Right ventricle myocardium inferior (tissue), 1 donor: ENCODE measurements at places on chromosomes 3 and 15. TPM values are rescaled to one million over a fixed set of nuclear protein-coding genes. Genes with fewer than 3 reads are reported as not detected.

DNA sequence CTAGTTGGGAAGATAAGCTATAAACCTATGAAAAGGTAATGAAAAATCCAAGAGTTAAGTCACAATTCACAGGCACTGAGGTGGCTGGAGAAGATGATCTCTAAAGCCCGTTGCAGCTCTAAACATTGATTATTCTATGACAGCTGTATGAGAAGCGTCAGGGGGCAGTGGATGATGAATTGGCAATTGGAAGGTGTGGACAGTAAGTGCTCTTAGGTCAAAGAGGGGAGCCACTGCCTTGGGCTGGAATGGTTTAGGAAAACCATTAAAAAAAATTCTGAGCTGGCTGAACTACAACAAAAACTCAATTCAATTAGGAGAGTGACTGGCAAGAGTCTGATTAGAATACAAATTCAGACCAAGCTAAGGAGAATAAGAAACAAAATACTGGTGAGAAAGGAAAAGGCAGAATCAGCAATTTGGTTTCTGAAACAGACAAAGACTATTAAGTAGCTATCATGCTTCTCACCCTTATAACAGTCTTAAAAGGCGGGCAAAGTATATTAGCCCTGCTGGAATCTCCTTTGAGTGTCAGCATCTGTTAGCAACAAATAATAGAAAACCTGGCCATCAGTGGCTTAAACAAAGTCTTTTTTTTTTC lies 8.8 kb upstream of the NMD3 start:
- DNase-seq, result no peak

- no peak for DNase-seq
Observed at GRCh38 chr3:183637106-183637486, 1.7 kb downstream of the KLHL24 start.

GRCh38 chr15:66599536-66600239 lies 33.9 kb upstream of the LCTL start:
- no peak for DNase-seq

DNA sequence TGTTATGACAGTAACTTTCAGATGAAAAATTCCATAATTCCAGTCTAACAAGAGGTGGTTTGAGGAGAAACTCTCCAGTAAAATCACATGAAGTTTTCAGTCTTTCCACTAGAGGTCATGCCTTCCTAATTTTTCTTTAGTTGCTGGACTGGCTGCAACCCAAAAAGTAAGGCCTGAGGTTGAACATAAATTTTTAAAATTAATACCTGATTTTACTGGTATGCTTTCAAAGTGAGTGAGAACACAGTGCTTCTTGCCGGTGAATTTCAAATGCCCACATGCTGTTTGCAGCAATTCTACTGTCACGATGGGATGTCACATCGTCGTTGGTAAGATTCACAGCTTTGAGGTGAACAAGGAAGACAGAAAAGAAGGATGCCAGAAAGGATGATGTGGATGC lies 89.0 kb upstream of the FGF12 start:
- DNase-seq, result no peak

GRCh38 chr15:61798631-61799030 lies 261.6 kb downstream of the VPS13C start:
- no peak for DNase-seq

DNA sequence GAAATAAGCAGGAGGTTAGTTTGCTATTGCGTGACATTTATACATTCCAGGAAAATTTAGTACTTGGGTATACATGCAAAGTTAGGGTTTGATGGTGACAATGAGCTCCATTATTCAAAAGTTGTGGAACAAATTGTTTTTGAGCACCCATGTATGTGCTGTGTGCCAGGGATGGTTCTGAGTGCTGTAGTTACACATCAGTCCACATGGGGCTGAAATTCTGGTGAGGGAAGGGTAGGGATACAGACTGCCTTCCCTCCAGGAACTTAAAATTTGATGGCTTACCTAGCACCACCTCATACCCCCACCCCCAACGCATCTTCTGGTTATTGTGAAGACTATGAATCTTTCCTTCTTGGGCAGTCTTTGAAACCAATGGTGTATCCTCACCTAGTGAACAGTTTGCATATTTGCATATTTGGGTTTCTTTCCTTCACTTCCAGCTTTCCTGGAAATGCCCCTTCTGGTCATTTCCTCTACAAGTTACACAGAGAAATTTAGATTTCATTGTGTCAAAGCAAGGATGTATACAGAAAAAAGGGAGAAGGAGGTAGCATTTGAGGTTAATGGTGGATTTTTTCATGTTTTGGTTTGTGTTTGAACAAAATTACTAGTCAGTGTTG lies 222.0 kb upstream of the IL12A start:
- DNase-seq, result no peak

DNA sequence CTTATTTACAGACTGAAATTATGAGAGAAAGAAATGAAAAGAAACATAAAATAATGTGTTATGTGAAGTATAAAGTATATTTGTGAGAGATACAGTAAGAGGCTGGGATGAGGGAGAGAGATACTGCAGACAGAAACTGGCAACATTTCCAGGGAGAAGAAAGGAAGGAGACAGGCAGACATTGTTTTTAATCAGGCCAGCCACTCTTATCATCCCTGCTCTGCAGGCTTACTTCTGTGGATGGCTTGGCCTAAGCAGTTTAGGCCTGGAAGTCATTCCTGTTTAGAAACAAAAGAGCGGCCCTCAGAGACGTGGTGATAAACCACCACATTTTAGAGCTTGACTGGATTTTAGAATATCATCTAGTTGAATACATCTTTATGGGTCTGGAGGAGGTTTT lies 12.4 kb downstream of the PCCB start:
- no peak for DNase-seq

GRCh38 chr3:185976977-185977678 lies 39.3 kb upstream of the TRA2B start:
- peak; percentile 87 for DNase-seq

GRCh38 chr3:69405067-69405466 lies 19.2 kb upstream of the FRMD4B start:
- DNase-seq, result no peak

GRCh38 chr3:62187022-62187431 lies 186.3 kb downstream of the FEZF2 start:
- DNase-seq, result no peak

GRCh38 chr3:81789691-81790090 lies 28.2 kb upstream of the GBE1 start:
- no peak for DNase-seq

GRCh38 chr3:137300703-137301102 lies 342.9 kb downstream of the IL20RB start:
- DNase-seq, result no peak

- no peak for DNase-seq
Observed at GRCh38 chr3:146326875-146327543, 76.1 kb upstream of the PLSCR4 start.

DNA sequence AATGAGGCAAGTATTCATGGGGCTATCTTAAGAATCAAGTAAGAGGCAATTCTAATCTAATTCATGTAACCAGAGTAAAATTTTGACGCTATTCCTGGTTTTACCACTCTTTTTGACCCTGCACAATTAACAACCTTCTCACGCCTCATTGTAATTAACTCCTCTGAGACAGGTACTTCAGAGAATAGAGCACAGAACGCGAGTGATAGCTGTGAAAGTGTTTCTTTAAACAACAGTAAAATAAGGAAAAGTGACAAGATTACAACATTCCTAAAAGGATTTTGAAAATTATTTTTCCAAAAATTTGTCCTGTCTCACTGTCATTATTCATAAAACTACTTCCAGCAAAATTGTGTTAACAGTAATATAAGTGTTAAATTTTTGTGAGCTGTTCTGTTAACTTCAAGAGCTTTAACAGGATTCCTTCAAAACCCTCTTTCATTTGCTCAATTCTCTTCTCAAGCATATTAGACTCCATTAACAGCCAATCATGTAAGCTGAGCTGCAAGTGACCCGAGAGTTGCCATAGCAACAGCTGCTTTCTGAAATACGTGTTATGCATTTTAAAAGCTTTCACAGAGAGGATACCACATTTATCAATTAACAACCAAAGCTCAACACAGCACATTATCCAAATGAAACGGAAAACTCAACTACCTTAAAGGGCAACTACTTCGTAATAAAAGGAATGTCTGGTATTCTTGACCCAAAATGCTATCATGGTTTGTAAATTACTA lies 93.1 kb downstream of the STAG1 start:
- no peak for DNase-seq

- DNase-seq, result no peak
Observed at GRCh38 chr3:135158520-135158919, 363.5 kb downstream of the EPHB1 start.

- no peak for DNase-seq
Observed at GRCh38 chr3:48652923-48653715, 9.6 kb downstream of the CELSR3 start.

GRCh38 chr3:52279596-52279995 lies 1.1 kb upstream of the WDR82 start:
- DNase-seq, result no peak

DNA sequence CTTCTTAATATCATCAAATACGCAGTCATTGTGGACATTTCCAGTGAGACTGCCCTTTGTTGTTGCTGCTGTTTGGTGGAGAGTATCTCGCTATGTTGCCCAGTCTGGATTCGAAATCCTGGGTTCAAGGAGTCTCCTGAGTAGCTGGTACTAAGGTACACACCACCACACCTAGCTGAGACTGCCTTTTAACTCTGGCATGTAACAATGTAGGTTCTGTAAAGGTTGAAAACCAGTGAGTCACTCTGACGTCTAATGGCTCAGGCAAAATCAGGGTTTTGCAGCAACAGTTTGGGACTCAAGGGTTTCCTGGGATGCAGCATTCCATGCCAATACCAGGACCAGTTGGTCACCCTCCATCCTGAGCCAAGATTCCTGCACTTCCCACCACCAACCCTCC lies 52.2 kb downstream of the AQP9 start:
- DNase-seq, result no peak

GRCh38 chr15:74664670-74665069 lies 31.2 kb downstream of the EDC3 start:
- no peak for DNase-seq

- DNase-seq, result no peak
Observed at GRCh38 chr3:32455609-32456428, 46.8 kb downstream of the CMTM6 start.

GRCh38 chr3:130539005-130539404 lies 22.0 kb downstream of the COL6A6 start:
- DNase-seq, result no peak

- DNase-seq, result no peak
Observed at GRCh38 chr15:67039384-67040075, 25.9 kb upstream of the SMAD3 start.

DNA sequence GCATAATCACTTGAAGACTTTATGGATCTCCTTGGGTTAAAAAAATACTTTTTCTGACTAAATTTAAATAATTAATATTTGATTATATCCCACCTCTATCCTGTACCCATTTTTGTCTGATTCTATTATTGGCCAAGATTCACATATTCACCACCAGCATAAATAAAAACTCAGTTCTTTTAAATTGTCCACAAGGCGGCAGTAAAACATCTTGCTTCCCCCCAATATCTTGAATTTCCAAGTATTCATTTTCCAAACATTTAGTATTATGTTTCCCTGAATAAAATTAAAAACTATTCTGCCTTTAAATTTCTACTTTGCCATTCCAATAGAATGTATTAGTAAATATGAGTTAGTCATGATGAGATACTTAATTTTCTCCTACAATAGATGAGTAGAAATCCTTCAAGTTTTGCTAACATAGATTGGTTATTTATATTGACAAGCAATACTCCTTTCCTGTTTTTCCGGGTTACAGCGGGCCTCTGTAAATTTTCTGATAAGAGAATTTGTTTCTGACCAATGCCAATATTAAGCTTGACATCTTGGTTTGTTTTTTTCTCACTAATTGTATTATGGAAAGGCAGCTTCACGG lies 218.7 kb upstream of the MDFIC2 start:
- no peak for DNase-seq

DNA sequence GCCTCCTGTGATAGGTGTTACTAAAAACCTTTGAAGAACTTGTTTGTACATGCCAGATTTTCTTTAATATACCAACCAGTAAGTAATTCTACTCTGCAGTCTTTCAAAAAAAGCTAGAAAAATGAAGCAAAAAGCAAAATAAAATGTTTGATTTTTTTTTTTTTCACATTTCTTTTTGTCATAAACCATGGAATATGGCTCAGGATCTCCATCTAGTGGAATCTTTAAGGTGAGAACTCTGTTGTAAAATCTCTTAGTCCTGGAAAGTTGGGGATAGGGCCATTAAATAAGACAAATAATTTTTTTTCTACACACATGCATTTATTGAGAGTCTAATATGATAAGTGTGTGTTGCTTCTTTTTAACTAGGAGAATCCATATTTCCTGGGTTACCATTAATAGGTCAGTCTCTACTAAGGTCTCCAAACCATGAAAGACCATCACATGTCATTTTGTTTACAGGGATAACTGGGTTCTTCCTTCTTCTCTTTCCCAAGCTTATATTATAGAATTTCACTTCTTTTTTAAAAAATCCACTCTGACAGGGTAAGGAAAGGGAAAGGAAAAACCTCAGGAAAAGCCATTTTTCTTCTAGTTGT lies 84.6 kb downstream of the SLC9A9 start:
- DNase-seq, result no peak

- DNase-seq, result no peak
Observed at GRCh38 chr3:161038725-161039124, 66.4 kb downstream of the B3GALNT1 start.

- DNase-seq, result no peak
Observed at GRCh38 chr3:190502946-190503345, 10.9 kb upstream of the IL1RAP start.

- DNase-seq, result no peak
Observed at GRCh38 chr3:147921051-147921450, 511.9 kb downstream of the ZIC1 start.

DNA sequence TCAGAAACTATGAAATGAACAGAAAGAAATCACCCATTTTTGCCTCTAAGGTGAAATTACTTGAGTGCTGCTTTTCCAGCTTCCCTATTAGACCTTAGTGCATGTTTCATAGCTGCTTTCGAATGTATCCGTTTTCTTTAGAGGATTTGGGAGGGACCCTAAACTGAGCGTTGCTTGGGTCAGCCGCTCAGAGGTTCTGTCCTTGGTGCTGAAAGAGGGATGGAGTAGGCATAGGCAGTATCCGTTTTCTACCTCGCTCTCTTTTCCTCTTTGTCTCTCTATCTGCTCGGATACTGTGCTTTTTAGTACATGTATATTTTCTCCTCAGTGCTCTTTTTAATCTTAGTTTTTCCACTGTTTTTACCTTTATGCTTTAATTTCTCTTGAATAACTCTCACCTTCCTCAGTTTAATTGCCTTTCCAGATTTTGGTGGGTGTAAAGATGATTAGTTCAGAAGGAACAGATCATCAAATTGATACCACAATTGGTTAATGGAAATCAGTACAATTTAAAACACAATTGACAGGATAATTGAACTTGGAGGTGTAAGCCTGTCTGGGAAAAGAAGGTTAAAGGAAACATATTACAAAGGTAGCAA lies at the start of gene DRD3:
Gene DRD3 (minus strand): TSS at position 283 of the 599 bp plus-strand sequence. CDS start 7,060 bp downstream, outside the sequence.
- no peak for DNase-seq

Gene ZBBX
- not detected for total RNA-seq

Gene DNAJB11
- total RNA-seq, result 26.5 TPM

Gene SAMMSON
- not detected for total RNA-seq

Gene CYP1A1
- total RNA-seq, result 0.32 TPM

Gene SPSB4
- total RNA-seq, result 7.1 TPM

Gene CLSTN2
- 8.4 TPM for total RNA-seq

Gene CD200
- total RNA-seq, result 0.92 TPM

Gene EXD1
- not detected for total RNA-seq

Gene ZNF501
- 5.4 TPM for total RNA-seq

Gene PAQR5
- total RNA-seq, result 1.1 TPM

Gene CLRN1
- total RNA-seq, result not detected

Gene RLBP1
- not detected for total RNA-seq

Gene TNFAIP8L3
- total RNA-seq, result 8.5 TPM

Gene BOC
- 7.1 TPM for total RNA-seq

Gene CPLX3
- 2.8 TPM for total RNA-seq

Gene SNURF
- 57.8 TPM for total RNA-seq

Gene MIX23
- total RNA-seq, result 25.6 TPM

Gene COX17
- 167 TPM for total RNA-seq
